Dorsolateral prefrontal cortex (tissue), 122 donors: ENCODE measurements at places on chromosomes 3 and 15.

DNA sequence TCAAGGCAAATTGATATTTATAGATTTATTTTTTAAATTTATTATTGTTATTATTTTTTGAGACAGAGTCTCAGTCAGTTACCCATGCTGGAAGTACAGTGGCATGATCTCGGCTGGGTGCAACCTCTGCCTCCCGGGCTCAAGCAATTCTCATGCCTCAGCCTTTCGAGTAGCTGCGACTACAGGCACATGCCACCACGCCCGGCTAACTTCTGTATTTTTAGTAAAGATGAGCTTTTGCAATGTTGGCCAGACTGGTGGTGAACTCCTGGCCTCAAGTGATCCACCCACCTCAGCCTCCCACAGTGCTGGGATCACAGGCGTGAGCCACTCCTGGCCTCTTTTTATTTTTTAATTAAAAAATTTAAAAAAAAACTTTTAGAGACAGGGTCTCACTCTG, 19.0 kb downstream of the SPG21 start:
- DNase-seq = no peak

- no peak for DNase-seq
Measured at GRCh38 chr15:100191161-100191560, 150.6 kb downstream of the ADAMTS17 start.

GRCh38 chr15:35151782-35152181, 66.7 kb upstream of the NANOGP8 start:
- DNase-seq = no peak

DNA sequence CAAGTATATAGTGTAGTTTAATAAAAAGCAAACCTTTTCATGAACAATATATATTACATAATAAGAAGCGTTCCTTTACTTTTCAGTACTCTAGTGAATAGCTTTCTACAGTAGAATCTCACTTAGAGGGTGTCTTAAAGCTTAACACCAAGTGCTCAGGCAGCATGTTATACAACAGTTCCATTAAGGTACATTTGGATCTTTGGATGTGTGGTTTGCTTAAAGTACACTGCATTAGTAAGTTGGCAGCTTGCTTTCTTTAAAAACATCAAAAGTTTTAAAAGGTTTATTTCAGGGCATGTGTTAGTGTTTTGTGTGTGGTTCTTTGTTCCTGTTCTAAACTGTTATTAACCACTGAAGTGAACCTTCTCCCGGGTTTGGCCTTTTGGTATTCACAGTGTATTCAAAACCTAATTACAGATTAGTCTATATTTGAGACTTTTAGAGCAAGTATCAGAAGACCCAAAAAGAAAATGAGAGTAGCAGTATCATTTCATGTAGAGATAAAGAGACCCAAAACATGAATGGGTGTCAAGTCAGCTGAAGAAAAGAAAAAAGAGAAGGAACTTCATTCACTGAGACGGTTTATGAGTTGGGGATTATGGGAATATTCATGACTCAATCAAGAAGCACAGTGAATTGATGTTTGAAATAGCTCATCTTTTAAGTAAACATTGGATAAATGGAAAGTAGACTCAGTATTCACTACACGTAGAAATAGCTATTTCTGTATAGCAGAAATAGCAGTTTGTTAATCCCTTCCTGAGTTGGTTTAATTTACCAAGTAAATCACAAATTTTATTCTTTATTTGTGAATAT, 93.9 kb downstream of the OPA1 start:
- DNase-seq = no peak

DNA sequence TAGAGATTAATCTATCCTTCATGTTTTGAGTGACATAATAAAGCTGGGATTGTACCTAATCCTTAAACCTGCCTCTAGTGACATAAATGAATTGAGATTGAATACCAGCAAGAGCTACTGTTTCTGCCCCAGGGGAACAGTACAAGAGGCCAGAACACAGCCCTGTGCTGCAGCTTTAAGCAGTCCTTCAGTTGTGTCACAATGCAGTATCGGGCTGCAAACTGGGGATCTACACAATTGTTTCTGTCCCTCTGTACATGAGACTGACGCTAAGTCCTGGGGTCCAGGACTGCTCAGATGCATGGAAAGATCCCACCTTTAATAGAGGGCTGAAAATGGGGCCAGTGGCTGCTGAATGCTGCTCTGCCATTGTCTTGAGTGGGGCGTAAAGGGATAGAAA, 87.5 kb downstream of the MINAR1 start:
- DNase-seq = no peak

- no peak for DNase-seq
Measured at GRCh38 chr3:185930393-185931107, 7.3 kb downstream of the TRA2B start.

DNA sequence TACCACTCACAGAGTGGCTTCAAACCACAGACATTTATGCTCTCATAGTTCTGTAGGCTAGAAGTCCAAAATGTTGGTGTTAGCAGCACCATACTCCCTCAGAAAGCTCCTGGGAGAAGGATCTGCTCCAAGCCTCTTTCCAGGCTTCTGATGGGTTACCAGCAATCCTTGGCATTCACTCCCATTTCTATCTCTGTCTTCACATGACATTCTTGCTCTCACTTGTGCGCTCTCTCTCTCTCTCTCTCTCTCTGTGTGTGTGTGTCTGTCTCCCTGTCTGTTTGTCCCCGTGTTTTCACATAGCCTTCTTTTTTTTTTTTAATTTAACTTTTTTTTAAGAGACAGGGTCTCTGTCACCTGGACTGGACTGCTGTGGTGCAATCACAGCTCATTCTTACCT, 26.3 kb downstream of the CDAN1 start:
- DNase-seq = no peak

- no peak for DNase-seq
Measured at GRCh38 chr3:49656541-49657112, 17.5 kb upstream of the APEH start.

DNA sequence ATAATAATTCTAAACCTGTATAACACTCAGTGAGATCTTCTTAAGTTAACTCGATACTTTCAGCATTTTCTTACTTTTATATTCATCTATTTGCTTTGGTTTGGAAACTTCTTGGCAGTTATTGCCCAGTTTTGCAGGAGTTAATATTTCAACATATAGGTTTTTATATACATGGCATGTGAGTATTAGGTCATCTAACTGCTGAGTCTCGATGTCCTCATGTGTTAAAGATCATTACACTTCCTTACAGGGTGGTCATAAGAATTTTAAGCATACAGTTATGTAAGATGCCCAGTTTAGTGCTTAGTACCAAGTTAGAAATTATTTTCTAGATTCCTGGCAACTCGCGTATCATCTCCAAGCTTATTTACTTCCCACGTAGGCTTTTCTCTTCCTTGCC, 62.9 kb downstream of the TMEM39A start:
- DNase-seq = no peak

- DNase-seq = peak; percentile 78
Measured at GRCh38 chr15:90184786-90185704, 16.1 kb upstream of the SEMA4B start.

GRCh38 chr3:98329392-98330124, 24.1 kb upstream of the OR5K4 start:
- DNase-seq = peak; percentile 53

DNA sequence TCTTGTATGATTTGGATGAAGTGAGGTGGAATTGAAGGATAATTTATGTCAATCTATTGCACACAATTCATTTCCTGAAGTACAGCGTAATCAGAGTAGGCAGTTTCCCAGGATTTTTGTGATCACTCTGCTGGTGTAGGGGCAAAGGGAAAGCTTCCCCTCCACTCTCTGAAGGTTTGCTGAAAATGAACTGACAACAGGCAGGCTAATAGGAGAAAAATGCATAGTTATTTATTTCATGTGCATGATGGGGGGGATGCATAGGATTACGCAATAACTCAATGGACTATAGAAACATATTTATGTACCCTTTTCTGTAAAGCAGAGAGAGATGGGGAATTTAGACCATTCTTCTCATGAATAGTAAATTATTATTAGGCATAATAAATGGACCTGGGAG, 872.9 kb downstream of the NAALADL2 start:
- no peak for DNase-seq

DNA sequence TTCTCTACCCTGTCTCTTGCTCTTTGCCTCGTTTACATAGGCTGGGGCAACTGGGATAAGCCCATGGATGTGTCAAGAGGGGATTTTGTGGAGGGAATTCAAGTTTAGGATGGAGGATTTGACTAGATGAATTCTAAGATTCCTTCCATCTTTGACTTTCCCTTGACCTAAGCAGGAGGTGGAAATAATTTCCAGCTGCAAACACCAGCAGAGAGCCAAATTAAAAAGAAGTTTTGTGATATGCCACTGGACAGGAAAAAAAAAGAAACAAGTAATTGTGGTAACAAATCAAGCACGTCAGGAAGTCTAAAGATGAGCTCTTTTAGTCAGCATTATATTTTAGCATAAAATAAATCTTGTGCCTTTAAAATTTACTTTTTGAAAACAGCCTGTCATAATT, 49.8 kb downstream of the KCNMB2 start:
- DNase-seq = no peak

- no peak for DNase-seq
Measured at GRCh38 chr15:50414624-50415023, 9.6 kb upstream of the USP8 start.

DNA sequence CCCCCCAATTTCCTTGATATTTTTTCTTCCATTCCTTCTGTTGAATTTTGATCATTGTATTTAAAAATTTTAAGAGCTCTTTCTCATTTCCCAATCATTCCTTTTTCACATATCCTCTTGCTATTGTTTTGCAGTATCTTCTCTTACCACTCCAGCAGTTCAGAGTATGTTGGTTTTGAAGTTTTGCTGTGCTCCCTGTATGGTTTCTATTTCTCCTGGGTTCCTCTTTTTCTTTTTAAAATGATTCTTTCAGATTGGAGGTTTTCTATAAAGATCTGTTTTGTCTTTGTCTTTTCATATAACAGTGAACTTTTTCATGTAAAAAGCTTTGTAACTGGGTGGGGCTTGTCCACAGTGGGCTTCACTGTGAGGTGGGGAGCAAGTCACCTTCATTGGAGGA, 12.8 kb downstream of the USP3 start:
- DNase-seq = no peak

- peak; percentile 58 for DNase-seq
Measured at GRCh38 chr15:88834211-88834812, 31.1 kb downstream of the ACAN start.

GRCh38 chr3:72661115-72661457, 187.2 kb downstream of the SHQ1 start:
- DNase-seq = peak; percentile 65

GRCh38 chr15:73601451-73602445, 31.4 kb downstream of the NPTN start:
- no peak for DNase-seq

DNA sequence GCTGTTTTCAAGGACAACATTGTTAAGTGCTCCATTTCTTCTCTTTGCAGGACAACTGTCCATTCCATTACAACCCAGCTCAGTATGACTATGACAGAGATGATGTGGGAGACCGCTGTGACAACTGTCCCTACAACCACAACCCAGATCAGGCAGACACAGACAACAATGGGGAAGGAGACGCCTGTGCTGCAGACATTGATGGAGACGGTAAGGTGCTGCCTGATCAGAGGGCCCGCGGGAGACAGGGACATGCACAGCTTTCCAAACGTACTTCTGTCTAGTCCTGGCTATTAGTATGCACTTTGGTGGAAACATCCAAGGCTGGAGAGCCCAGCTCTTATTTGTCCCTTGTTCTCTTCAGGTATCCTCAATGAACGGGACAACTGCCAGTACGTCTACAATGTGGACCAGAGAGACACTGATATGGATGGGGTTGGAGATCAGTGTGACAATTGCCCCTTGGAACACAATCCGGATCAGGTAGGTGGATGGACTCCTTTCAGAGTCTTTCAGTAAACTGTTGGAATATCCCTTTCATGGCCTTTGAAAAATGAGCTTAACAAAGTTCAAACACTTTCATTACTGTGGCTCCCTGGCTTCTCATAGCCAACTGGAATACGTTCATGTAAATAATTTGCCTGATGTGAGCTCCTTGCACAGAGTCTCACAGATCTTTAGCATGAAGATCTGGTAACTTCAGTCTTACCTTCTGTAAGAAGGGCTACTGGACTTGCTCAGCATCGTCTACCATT, 10.4 kb downstream of the THBS1 start:
- DNase-seq = no peak
